ENCODE measurements at places on chromosomes 7 and 10.
A peak's percentile ranks its signal among the peaks of the same experiment; 100 is the strongest.

DNA sequence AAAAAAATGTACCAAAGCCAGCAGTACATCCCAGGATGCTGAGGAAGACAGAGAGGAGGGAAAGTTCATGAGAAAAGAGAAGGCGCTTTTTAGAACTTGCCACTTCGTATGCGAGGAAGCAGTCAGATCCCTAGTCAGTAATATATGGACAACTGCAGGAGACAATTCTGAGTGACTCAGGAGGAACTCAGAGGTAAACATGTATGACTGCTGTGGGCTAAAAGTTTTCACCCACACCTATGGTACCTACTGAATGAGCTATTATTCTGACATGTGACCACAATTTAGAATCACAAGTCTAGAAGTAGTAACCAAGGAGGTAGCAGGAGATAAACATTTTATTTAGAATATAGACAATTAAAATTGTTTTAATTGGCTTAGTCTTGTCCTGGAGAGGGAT, 126.5 kb downstream of the ICA1 start:
- DNase-seq = no peak

- DNase-seq = no peak
Measured at GRCh38 chr7:36039671-36040070, 113.4 kb upstream of the EEPD1 start.

DNA sequence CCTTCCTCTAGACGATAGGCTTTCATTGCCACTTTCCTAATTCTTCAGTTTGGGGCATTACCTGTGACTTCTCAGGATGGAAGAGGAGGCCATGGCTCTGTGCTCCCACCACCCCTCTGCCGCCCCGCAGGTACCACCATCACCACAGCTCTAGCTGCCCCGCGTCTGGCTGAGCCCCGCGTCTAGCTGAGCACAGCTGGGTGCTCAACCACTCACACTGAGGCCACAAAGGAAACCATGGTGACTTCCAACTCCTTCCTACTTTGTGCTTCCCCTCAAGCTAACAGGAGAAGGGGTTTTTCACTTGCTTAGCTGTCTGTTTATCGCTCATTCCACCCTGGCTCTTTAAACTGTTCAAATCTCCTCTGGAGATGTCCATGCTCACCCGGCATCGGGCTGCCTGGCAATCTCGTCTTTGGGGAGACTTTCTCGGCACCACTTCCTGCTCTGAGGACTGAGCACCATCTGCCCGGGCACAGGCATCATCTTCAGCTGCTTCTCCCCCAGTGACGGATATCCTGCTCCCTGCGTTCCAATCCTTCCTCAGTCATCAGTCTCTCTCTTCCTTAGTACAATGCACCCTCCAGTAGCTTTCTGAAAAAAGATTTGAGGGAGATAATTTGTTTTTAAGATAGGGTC, 59.4 kb downstream of the MAD1L1 start:
- DNase-seq = no peak

- DNase-seq = no peak
Measured at GRCh38 chr10:49645417-49645816, 31.6 kb downstream of the CHAT start.

- DNase-seq = no peak
Measured at GRCh38 chr10:127123626-127124025, 72.8 kb downstream of the INSYN2A start.

- no peak for DNase-seq
Measured at GRCh38 chr10:2933924-2934323, 133.4 kb upstream of the PFKP start.

DNA sequence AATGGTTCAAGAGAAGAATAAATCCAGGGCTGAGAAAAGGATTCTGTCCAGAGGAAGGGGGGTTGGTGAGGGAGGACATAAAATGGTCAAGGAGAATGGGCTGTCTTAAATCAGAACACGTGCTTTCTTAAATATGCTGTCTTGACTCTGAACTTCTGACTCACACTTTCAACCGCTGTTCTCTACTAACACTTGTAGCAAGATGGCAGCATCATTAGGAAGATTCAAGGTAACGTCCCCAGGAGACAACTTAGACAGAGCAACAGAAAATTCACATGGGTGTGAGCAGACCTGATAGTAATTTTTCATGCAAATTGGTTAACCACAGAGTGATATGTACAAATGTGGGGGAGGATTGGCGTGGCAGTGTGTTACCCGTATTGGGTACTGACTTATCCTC, 126.8 kb upstream of the GALNT17 start:
- DNase-seq = no peak

DNA sequence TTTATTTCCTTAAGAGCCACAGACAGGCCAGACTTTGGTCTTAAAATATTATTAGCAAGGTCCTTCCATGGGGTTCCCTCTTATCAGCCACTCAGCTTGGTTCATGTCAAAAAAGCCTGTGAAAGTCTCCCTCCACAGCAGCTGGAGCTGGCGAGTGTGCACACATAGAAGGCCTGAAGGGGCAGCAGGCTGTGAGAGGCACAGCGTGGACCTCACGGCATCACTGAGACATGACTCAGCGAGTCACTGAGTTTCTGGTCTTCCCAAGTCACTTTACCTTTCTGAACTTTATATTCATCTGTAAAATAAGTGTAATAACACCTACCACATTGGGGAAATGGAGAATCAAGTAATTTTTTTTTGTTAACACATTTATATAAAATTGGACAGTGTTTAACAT, 8.7 kb downstream of the TAF3 start:
- no peak for DNase-seq

DNA sequence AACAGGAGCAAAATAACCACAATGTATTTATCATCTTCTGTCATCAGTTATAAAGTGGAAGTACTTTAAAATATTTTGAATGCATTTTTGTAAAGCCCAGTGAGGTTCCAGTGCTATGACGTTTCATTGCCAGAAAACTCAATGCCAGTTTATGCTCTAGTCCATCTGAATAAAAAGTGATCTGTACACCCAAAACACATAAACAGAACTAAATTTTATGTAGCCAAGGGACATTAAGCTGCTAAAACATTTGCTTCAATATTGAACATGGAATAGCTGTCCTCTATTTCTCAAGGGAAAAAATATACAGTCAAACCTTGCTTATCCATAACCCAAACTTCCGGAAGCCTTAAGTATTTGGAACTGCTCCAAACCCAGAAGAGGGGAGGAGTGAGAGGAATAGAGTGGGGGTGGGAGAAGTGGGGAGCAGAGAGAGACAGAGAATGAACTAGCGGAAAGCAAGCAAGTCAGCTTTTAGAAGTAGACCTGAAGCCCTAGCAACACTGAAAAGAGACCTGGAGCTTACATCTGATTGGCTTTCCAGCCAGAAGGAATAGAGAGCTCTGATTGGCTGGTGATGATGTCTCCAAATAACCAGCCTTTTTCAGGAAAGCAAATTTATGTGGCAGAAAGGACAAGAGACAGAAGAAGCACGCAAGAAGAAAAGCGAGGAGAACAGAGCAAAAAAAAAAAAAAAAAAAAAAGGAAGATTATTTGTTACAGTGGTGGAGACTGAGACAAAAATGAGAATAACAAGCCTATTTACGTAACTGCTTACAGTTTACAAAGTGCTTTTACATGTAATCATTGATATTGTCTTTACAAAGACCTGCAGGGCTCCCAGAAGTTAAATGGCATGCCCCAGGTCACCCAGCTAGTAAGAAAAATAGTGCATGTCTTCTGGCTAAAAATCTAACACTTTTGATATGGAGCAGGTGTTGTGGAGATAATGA, 196.0 kb downstream of the RNLS start:
- DNase-seq = no peak

GRCh38 chr7:105636982-105637381, 55.7 kb upstream of the EFCAB10 start:
- no peak for DNase-seq

- DNase-seq = no peak
Measured at GRCh38 chr10:5949009-5949759, 28.2 kb downstream of the IL15RA start.

DNA sequence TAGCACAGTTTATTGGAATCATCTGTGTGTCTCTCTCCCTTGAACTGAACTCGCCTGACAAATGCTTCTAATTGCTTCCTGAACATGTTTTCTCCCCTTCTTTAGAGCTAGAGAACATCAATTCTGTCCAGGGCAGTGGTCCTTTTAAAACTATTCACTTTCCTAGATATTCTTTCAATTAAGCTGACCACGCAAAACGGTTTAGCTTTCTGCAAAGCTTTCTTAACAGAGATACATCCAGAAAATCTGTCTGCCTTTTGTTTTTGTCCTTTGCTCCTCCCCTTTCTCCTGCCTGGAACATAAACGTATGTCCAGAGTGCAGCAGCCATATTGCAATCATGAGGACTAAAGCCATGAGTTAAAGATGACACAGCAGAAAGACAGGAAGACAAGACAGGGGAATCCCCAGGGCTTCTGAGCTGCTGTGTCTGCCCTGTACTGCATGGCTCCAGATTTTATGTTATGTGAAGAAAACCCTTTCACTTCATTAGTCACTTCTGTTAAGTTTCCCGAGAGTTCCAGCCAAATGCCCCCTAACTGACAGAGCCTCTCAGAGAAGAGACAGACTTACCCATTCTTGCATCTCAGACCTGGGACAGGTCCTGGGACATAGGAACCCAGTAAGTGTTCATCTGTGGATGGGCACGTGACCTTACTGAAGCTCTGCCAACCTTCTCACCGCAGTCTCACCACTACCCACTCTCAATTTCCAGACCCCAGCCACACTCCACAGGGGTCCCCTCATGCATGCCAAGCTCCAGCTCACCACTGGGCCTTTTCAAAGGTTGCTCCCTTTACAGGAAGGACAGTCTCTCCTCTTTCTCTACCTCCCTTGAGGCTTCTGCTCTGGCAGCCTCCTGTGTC, 35.0 kb upstream of the CPXM2 start:
- no peak for DNase-seq

- DNase-seq = no peak
Measured at GRCh38 chr7:112071856-112072255, 134.3 kb downstream of the DOCK4 start.

DNA sequence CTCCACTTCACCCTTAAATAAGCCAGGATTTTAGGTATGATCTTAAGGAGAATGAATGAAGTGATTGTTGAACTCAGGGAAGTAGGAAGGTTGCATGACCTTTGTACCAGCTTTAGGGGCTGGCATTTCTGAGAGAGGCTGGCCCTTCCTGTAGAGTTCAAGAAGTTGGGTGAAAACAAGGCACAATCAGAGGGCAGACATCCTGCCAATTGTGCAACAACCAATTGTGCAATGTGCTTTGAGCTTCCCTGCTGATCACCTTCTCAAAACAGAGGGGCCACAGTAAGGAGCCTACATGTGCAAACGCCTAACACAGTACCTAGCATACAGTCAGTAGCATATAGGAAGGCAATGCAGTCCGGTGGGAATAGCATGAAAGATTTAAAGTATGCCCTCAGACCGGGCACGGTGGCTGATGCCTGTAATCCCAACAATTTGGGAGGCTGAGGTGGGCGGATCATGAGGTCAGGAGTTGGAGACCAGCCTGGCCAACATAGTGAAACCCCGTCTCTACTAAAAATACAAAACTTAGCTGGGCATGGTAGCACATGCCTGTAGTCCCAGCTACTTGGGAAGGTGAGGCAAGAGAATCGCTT, 5.4 kb downstream of the CPVL start:
- DNase-seq = no peak

DNA sequence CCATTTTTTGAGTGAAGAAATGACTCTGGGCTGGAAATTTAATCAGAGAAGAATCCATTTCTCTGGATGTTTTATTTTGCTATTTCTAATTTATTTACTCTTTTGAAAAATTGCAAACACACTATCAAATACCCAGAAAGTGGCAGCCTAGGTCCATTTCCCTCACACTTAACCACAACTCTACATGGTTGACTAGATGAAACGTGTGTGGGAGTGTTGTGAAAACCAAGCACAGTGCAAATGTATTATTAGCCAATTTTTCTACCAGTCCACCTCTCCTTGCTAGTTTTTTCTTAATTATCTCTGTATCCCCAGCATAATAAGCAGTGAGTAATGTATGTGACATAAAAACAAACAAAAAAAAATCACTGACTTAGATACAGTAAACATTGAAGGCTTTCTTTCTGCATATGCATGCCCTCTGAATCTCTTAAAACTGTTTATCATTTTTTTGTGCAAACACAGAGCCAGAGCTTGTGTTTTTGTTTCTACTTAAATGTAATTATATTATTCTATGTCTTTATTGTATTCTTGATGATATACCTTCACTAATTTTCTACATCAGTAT, 30.9 kb downstream of the SCIN start:
- no peak for DNase-seq

GRCh38 chr7:124155432-124156022, 122.7 kb upstream of the TMEM229A start:
- DNase-seq = no peak

- no peak for DNase-seq
Measured at GRCh38 chr10:92692697-92693533, 3.2 kb downstream of the HHEX start.

- DNase-seq = no peak
Measured at GRCh38 chr10:61176424-61176823, 232.4 kb upstream of the RHOBTB1 start.

GRCh38 chr10:46539596-46540411, 16.7 kb downstream of the GPRIN2 start:
- peak; percentile 12 for DNase-seq

GRCh38 chr10:30645340-30645827, 15.8 kb upstream of the LYZL2 start:
- DNase-seq = no peak

DNA sequence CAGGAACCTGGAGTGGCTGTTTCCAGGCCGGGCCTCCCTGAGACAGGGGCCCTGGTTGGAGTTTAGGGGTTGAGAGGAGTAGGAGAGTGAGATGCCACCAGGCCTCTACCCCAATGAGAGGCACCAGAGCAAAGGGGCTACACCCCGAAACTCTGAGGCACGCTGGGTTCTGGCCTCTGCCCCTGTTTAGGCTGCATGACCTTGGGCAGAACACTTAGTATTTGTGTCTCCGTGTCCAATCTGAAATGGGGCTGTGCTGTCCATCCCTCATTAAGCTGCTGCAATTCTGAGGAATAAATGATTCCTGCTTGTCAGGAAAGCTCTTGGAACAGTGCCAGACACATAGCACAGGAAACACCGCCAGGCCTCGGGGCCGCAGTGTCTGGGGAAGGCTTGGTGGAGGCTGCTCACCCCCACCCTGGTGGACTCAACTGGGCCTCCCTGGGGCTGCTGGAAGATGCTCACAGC, 40.5 kb upstream of the SAMD8 start:
- no peak for DNase-seq
